Ascending aorta (tissue), 2 donors: ENCODE measurements at places on chromosomes 3 and 15.
A peak's percentile ranks its signal among the peaks of the same experiment; 100 is the strongest.

DNA sequence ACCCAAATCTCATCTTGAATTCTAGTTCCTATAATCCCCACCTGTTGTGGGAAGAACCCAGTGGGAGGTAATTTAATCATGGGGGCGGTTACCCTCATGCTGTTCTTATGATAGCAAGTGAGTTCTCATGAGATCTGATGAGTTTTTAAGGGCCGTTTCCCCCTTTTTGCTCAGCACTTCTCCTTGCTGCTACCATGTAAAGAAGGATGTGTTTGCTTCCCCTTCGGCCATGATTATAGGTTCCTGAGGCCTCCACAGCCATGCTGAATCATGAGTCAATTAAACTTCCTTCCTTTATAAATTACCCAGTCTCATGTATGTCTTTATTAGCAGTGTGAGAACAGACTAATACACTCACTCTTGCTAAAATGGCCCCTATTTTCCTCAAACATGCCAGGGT is 374.7 kb downstream of the TUSC7 start:
- no peak for DNase-seq

GRCh38 chr3:43153216-43154083 is 47.6 kb upstream of the POMGNT2 start:
- DNase-seq = peak; percentile 72

DNA sequence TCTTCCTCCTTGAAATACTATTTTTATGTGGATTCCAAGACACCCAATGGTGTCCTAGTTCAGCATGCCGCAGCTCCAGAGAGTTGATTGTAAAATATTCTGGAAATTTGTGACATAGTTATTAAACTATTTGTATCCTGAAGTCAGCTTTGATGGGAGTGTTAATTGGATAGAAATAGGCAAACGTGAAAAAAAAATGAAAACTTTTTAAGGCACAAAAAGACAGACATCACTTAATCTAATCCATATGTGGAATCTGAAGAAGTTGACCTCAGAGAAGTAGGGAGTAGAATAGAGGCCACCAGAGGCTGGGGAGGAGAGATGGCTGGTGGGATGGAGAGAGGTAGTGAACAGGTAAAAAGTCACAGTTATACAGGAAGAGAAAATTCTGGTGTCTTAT is 704.2 kb downstream of the ROBO1 start:
- no peak for DNase-seq

DNA sequence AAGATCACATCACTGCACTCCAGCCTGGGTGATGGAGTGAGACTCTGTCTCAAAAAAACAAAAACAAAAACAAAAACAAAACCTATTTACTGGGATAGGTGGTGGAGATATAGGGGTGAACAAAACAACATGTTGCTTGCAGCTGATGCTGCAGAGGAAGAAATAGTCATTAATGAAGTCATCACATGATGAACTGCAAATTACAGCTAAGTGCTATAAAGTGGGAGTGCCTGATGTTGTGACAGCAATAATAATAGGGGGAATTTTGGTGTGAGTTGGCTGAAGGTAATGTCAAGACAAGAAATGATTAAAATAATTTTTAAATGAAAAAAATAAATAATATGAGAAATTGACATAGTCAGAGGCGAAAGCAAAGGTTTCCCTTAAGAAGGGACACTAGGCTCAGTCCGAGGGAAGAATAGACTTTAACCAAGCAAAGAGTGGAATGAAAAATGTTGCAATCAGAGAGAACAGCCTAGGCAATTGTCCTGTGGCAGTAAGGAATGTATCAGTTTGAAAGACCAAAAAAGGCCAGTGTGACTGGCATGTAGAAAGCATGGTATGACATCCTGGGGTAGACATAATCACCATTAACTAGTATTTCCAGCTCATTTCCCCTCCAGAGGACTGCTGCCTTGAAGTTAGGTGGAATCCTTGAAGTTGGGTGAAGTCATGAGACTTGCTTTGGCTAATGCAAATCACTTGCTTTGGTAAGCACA is 14.7 kb upstream of the PIK3CB start:
- DNase-seq = no peak

DNA sequence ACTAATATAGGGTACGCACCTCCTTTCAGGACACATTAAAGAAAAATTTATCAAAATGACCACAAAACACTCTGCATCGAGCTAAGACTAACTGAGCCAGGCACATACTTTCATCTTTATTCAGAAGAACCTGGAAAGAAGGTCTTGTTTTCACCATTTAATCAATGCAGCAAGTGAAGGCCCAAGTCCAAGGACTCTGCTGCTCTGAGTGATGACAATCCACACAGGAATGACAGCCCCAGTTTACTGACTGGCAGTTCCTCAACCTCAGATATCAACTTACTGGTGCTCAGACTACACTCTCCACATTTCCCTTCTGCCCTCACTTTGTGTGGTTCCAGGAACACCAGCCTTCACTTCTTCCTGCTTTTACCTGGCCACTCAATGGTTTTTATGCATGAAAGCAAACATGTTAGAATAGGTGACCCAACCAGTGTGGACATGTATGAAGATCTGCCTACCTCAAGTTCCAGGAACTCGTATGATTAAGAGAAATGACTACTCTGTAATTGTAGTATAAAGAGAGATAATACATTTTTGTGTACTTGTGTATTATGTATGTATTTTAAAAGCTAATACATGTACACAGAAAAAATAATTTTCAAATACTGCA is 29.1 kb upstream of the RASA2 start:
- no peak for DNase-seq

DNA sequence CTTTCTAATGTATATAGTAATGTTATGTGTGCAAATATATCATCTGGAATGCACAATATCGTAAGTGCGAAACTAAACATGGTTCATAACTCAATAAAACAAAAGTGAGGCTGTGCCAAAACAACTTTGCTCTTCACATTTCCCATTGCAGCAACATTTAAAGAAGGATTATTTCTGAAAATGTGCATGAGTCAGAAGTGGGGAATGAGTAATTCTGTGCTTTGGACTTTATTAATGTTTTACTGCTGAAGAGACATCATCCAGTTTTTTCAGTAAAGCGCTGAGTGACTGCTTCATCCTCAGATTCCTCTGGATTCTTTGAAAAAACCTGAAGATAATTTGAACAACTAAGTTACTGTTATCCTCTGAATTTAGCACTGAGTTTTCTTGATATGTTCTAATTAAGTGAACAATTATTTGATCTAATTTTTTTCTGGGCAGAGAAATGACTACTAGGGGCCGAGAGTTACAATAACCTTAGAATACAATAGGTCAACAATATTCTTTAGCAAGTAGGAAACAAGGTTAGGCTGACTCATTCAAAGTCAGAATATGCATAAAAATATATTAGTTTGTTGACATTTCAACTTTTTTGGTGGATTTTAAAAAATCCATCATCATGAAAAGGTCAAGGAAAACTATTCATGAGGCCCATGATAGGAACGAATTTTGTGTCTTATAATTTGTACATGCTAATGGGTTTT is 20.0 kb upstream of the PLCL2 start:
- DNase-seq = no peak

DNA sequence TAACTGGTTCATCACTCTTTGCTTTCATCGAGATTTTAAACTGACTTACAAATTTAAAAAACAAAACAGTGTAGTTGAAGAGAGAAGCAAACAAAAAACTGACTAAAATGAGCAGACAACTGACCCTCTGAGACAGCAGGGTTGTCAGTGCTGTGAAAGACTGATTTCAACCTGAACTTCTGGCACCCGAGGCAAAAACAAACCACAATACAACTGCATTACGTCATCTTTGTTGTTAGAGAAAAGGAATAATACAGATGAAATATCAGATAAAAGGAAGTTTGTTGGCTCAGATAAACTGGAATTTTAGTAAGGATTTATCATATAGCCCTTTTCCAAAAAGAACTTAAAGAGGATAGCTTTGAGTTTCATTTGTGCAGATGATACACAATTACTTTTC is 51.1 kb downstream of the PARP15 start:
- no peak for DNase-seq

GRCh38 chr3:34439796-34440195 is 641.4 kb downstream of the PDCD6IP start:
- DNase-seq = no peak

DNA sequence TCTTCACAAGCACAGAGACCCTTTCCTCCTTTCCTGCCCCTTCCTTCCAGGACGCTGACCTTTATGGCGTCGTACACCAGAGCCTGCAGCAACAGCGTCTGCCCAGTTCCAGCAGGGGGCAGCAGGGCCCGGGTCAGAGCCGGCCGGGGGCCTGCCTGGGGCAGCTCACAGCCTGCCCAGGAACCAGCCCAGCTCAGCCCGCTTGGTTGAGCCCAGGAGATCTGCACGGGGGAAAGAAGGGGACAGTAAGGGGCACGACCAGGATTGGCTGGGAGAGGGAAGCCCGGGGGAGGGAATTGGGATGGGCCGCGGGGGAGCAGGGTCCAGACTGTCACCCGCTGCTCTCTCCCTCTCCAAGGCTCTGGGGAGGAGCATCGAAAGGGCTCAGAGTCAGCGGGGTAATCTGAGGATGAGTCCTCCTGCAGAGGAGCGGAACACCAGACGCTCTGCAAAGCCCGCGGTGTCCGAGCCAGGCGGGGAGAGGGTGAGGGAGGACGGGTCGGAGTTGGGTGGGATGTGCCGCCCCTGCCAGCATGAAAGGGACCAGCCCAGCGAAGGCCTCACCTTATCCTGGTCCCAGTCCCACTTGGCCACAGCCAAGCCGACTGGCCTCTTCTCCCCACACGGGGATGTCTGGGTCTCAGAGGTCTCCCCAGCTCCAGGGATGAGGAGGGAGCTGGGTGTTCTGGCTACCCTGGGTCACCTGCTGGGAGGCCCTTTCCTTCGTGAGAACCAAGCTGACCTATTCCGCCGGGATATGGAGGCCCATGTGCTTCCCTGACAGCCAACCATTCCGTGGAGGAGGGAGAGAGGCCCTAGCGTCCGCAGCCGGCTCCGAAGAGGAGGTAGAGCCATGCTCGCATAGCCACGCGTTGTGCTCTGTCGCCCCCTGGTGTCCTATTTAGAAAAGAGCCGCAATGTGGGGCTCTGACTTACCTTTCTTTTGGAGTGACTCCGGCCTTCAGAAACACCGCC is 7.4 kb upstream of the IGDCC3 start:
- DNase-seq = peak; percentile 87

- DNase-seq = no peak
Measured at GRCh38 chr3:25289156-25289555, 138.9 kb upstream of the RARB start.

DNA sequence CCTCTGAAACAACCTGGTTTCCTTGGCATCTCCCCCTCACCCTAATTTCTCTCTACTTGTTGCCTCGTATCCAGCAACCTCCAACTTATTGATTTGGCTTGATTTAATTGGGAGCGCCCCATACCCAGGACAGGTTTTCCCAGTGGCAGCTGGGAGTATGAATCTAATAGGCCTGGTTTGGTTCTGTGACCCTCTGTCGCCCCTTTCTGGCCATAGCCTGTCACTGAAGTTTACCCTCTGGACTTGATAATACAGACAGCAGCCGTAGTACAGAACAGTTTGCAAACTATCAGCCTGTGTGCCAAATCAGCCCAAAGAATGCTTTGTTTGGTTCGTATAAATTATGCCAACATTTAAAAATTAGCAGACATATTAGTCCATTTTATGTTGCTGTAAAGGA is 525.1 kb upstream of the GOLIM4 start:
- no peak for DNase-seq

- DNase-seq = no peak
Measured at GRCh38 chr15:49282366-49282765, 112.3 kb downstream of the GALK2 start.

GRCh38 chr3:129001806-129002572 is 885 bp downstream of the EFCC1 start:
- no peak for DNase-seq

GRCh38 chr3:53773611-53774368 is 72.4 kb downstream of the CHDH start:
- peak; percentile 76 for DNase-seq

DNA sequence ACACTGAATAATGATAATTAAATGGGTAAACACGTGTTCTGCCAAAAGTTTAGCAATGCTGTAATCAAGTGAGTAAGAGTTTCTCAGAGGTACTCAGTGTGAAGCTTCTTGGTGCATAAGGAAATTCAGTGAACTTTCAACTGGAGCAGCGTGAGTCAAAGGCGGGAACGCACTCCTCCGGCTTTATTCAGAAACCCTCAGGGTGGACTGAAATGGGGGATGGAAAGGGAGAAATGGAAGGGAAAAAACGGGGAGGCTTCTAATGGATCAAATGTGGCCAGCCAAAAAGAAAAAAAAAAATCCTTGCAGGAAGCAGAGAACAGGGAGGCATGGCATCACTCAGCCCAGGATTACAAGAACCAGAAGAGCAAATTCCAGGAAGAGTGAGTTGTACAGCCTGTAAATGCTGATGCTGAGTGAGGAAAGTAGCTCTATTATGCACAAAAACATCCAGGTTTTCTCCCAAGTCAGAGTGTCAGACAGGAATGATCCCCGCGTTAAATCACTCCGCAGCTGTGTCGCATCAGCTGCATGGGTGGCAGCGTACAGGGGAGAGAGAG is 85.3 kb downstream of the ASB7 start:
- DNase-seq = no peak

GRCh38 chr3:11156026-11156410 is 1.7 kb downstream of the HRH1 start:
- DNase-seq = no peak

DNA sequence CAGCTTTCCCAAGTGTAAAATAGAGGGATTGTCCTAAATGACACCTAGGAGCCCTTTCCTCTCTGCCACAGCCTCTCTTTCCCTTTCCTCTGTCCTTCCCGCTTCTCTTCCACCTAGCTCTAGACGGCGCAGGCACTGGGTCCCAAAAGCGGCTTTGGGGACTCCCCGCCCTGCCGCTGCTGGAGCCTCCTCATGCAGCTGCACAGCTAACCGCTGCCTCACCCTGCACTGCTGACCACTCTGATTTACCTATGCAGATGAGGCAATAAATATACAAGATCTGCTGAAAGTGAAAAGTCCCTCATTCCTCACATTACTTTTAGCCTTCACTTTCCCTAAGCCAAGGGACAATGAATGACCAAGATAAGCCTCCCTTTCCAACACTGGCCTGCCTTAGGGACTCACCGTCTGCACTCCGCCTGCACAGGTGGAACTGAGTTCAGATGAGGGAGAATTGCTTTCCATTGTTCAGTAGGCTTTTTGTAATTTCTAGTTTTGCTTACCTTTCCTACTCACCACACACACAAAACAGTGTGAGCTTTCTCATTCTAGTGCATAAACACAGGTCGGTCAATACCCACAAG is 197.5 kb upstream of the BCL6 start:
- DNase-seq = no peak

- peak; percentile 37 for DNase-seq
Measured at GRCh38 chr15:99172171-99172570, 67.3 kb downstream of the SYNM start.

GRCh38 chr3:22969276-22969675 is 233.9 kb upstream of the UBE2E2 start:
- DNase-seq = no peak
